ENCODE measurements at places on chromosomes 12 and 14.

- DNase-seq = no peak
Observed at GRCh38 chr12:123107926-123108681, 42.8 kb downstream of the PITPNM2 start.

GRCh38 chr12:114316076-114316475 lies 89.9 kb downstream of the TBX5 start:
- DNase-seq = no peak

- DNase-seq = no peak
Observed at GRCh38 chr12:123101526-123101925, 49.4 kb downstream of the PITPNM2 start.

- peak; percentile 47 for DNase-seq
Observed at GRCh38 chr14:94022532-94023411, 3.4 kb upstream of the OTUB2 start.

DNA sequence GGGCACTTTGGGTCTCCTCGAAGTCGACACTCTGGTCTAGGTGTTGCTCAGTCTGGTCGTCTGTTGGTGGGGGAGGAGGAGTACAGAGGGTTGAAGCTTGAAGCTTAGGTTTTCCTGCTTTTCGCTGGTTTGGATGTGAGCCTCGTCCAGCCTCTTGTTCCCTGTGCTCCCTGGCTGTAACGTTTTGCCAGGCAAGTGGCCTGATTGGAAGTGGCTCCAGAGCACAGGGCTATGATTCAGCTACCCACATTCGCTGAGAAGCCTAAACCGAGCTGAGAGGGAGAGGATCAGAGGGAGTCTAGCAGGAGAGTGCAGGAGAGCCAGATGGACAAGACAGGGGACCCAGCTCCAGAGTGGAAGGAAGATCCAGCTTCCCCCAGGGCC lies 6.1 kb downstream of the HOXC10 start:
- DNase-seq = no peak

GRCh38 chr14:31228533-31228932 lies 20.9 kb upstream of the HECTD1 start:
- DNase-seq = peak; percentile 56

All from inflammatory macrophage treated with lipopolysaccharide for 4 hours (primary cell).